Brain microvascular endothelial cell (primary cell): ENCODE measurements at places on chromosomes 7 and 10.

DNA sequence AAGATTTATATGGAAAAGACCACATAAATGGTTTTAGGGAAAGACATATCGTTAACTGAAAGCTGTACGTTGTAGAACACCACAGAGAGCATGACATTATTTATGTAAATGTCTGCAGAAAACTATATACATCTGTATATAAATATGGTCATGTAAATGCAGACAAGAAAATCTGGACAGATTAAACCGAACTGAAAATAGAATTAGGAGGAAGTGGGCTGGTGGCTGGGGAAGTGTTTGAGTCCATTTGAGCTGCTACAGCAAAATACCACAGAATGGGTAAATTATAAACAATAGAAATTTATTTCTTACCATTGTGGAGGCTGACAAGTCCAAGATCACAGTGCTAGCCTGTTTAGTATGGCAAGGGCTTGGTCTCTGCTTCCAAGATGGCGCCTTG lies 56.3 kb upstream of the USP6NL start:
- DNase-seq = no peak

GRCh38 chr7:42269161-42269560 lies 32.2 kb upstream of the GLI3 start:
- no peak for DNase-seq

DNA sequence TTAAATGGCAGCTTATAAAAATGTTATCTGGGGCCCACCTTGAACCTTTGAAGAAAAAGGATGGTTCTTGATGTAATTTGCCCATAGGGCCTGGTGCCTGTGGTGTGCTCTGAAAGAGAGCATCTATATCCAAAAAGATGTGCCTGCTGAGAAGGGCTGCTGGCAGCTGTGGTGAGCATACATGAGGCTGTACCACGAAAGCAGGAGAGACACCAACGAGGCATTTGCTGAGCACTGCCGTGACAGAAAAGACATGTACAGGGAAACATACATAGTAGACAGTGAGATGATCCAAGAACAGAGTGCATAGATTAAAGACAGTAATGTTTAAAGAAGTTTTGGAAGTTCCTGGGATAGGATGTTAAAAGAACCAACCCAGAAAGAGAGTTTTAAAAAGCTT lies 664.5 kb downstream of the PHTF2 start:
- no peak for DNase-seq

- no peak for DNase-seq
Observed at GRCh38 chr10:131271195-131271880, 40.2 kb downstream of the TCERG1L start.

GRCh38 chr7:5625938-5626337 lies 155.5 kb downstream of the RNF216 start:
- peak; percentile 84 for DNase-seq

GRCh38 chr7:77903597-77903996 lies 105.0 kb downstream of the PHTF2 start:
- peak; percentile 5 for DNase-seq

- no peak for DNase-seq
Observed at GRCh38 chr7:79410345-79410744, 43.1 kb downstream of the MAGI2 start.

DNA sequence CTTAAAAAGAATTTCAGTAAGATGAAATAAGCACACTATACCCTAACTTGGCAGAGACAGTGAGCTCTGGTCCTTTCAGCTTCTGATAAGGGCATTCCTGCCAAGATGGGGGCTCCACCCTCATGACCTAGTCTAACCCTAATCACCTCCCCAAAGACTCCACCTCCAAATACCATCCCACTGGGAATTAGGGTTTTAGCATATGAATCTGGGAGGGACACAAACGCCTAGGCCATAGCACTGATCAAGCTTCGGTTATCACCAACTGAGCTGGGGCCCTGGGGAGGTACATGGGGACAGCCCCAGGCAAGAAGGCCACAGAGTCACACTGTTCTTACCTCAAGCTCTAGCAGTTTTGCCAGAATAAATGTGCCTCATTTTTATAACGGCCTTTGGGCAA lies 31.4 kb downstream of the PALS2 start:
- no peak for DNase-seq

- no peak for DNase-seq
Observed at GRCh38 chr7:8147760-8148463, 114.1 kb downstream of the ICA1 start.

DNA sequence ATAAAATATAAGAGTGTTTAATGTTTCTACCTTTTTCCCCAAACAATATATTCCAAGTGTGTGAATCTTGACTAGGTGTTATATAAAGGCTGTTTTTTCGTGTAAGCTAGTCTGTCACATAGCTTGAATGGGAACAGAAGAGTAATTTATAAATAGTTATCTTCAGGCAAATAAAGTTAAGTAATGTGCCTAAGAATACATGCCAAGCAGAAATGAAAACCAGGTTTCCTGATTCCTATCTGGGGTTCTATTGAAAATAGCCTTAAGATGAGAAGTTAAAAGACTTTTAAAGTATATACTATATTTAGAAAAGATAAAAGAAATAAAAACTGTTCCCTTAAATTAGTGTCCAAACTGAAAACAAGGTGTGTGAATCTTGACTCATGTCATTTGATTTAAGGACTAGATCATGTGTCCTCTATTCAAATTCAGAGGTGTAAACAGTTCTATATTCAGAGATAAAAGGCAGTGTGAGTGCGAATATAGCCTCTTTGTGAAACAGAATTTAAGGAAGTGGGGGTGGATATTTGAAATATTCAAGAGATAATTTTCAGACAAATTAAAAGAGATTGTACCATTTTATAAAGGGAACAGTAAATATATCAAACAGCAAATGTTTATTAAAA lies 247.5 kb downstream of the THSD7A start:
- DNase-seq = no peak

DNA sequence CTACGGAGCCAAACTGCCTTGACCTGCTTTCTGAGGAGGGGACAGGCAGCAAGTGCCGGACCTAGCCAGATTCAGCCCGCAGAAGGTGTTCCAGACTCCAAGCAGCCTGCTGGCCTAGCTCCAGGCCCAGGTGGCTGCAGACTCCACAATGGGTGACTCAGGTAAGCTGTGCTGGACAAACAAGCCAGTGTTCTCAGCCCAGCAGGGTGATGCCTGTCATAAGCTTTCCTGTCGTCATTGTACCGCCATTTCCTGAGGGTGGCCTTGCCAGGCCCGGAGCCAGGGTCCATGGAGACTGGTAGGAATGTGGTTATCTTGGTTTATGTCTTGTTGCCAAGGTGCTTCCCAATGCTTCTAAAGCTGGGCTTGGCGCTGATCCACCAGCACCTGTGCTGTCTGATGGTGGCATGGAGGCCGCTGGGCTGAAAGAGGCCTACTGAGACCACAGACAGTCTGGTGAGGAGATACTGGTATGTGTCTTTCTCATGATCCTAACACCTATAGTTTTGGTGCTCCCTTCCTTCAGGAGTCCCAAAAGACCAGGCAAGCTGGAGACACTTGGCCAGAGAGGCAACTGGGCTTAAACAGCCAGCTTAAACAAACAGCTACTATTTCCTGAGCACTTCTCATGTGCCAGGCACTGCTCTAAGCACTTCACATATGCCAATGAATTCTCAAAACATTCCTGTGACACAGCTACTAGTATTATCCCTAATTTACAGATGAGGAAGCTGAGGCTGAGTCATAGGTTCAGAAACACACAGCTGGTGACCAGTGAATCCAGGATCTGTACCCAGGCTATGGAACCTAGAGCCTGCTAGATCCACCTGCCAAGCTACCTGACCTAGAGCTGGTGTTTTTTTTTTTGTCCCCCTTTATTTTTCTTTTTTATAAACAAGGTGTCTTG lies 42.0 kb downstream of the ZC3HC1 start:
- peak; percentile 15 for DNase-seq

GRCh38 chr10:44477046-44477425 lies 92.1 kb upstream of the CXCL12 start:
- peak; percentile 75 for DNase-seq

DNA sequence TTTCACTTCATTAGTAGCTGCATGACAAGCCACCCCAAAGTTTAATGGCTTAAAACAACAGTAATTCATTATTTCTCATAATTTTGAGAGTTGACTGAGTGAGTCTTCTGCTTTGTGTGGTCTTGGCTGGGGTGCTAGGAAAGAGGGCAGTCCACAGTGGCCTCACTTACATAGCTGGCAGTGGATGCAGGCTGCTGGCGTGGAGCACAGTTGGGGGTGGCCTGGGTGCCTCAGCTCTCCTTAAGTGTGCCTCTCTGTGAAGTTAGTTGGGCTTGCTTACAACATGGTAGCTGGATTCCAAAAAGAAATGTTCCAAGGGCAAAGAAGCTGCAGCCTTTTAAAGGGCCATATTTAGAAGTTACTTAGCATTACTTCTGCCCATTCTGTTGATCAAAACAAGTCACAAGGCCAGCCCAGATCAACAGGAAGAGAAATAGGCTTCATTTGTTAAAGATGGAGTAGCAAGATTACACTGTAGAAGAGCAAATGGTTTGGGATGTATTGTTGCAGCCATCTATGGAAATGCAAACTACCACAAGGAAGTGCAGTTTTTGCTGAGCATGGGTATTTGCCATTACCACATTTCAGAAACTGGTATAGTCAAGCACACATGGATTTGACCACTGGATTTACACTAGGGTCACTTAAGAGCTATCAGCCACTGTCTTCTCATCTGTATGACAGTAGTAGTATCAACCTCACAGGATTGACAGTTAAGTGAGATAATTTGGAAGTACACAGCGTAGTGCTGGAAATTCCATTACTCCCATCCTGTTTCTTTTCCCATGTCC lies 33.6 kb downstream of the ZEB1 start:
- DNase-seq = no peak

GRCh38 chr7:50539725-50540124 lies 25.5 kb downstream of the DDC start:
- no peak for DNase-seq

DNA sequence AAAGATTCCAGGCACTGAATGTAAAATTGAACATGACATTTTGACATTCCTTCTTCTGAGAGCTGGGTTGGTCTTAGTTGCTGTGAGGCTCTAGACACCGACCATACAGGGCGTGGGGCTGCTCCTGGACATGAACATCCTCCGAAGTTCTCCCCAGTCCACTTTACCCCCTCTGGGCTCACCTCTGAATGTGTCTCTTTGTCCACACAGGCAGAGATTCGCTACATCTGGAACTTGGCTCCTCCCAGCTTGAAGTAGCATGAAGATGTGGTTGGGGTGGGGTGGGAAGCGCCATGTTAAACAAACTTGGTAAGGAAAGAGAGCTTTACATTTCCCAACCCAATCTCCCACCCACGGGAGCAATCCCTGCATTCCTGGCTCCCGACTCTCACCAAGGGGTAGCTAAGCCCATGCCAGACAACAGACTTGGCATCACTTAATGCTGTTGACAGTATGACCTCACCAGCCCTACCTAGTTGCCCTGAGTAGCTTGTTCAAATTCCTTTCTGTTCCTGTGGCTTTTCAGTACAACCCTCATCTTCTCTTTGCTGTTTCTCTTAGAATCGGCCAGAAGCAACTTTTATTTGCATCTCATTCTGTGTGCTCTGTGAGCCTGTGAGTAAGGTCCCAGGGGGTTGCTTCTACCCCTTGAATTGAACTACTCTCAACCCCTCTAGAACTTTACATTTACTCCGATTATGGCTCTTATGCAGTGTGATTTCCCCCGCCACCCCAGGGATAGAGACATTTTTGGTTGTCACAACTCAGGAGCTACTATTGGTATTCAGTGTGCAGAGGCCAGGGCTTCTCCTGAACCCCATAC lies 211.4 kb downstream of the SEC23IP start:
- DNase-seq = no peak

GRCh38 chr10:990808-991207 lies 2.6 kb downstream of the GTPBP4 start:
- DNase-seq = no peak

DNA sequence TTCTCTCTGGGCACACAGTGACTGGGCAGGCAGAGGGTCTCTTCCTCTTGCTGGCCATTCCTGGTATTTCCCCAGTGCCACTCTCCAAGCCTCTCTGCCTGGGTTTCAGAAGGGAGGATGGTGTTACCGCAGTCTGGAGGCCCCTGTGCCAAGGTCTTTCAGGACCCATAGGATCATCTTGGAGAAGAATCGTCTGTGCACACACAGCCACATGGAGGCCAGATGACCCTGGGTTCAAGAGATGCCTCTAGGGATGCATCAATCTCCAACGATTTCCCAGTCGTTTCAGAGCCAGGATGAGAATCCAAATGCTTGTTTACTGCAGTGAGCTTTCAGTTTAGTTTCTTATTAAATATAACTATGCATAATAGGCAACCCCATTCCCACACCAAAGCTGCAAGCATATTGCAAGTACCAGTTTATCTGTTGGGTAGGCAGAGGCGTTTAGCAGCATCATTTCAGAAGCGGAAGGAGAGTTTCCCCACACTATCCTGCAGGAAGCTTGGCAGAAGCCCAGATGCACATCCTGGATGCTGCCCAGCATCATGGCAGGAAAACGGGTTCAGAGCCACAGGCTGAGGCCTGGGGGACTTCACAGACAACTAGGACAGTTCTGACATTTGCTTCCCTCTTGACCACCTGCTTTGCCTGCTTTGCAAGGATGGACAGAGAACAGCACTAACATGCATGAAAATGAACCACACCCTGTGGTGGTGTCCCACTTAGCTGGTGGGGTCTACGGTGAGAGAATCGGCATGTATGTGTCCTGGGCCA lies 134.7 kb upstream of the FAM20C start:
- no peak for DNase-seq
